ENCODE measurements at places on chromosomes 11 and 22. TPM values are rescaled to one million over a fixed set of nuclear protein-coding genes. Genes with fewer than 3 reads are reported as not detected.

Gene SCGB1C1
- total RNA-seq, result not detected

DNA sequence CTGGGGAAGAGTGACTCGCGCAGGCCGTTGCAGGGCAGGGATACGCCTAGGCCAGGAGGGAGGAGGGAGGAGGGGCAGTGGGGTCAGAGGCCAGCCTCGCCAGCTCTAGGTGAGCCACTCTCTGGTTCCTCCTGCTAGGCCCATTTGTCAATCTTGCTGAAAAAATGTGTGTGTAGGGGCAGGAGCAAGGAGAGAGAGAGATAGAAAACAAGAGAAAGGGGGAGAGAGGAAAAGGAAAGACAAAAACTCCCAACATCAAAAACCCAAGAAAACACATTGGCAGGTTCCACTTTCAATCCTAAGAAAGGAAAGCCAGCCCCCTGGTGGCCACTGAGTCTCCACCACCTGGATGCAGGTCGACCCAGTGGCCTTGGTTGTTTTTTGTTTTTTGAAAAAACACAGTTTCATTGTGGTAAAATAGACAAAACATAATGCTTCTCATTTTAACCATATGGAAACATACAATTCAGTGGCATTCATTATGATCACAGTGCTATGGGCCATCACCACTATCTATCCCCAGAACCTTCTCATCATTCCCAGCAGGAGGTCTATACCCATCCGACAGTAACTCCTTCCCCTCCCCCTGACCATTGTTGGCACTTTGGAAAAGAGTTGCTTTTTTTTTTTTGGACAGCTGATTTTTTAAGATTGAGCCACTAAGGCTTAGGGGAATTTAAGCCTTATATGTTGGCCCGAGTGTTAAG lies 10.9 kb downstream of the OMP start:
- no peak for DNase-seq

DNA sequence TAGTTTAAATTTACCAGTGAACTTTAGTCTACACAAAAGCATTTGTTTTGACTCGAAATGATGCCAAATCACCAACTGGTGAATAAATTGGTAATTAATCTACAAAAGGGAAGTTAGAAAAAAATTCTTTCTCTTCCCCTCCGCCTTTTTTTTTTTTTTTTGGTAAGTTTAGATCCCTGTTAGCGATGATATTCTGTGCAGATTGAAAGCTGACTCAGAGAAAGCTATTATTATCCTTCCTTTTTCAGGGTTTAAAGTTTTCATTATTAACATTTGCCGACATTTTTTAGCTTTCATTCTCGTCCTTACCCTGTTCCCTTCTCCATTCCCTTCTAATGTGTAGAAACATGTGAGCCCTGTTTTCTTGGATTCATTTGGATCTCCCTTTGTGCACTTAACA lies 16.8 kb upstream of the NUP160 start:
- no peak for DNase-seq

DNA sequence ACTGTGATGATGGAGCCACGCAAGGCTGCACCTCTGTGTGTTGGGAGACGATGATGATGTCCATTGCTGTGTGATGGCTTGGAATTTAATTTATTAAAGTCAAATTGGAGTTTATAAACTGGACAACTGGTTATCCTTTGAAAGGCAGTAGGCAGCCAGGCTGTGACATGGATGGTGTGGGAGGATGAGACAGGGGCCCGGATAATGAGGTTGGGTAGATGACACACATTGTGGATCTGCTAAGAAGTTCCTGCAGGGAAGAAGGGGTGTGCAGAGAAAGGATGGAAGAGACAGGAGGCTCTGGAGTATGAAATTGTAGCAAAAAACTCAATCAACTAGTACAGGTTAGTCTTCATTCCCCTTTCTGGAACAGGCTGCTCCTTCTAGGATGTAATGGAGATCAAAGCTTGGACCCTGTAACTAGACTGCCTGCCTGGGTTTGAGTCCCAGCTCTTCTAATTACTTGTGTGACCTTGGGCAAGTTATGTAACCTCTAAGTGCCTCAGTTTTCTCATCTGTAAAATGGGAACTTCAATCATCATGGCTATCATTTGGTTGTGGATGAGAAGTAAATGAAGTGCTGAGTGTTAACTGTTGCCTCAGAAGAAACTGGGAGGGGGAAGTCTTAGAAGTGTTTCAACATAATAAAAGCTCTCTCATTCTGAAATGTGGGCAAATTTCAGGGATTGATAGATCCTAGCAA lies 4.2 kb upstream of the HINFP start:
- DNase-seq, result no peak

Gene DEFB131B
- total RNA-seq, result not detected

GRCh38 chr11:66328031-66328301 lies 8.3 kb downstream of the RIN1 start:
- no peak for DNase-seq

- no peak for DNase-seq
These were observed 122.3 kb upstream of the SNX19 start for GRCh38 chr11:131038597-131038996.

DNA sequence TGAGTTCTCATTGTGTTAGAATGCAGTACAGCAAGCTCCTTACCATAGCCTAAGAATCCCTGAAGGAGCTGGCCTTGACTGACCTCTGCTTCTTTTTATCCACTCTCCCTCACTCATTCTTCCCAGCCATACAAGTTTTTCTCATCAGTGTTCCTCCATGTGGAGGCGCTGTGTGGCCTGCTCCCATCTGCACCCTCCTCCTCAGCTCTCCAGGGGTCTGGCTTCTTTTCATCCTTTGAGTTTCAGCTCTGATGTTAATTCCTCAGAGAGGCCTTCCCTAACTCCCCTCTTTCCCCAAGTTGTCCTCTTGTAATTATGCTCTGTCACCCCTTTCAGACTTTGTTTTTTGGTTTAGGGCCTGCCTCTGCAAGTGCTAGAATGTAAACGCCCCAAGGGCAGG lies 144.8 kb downstream of the WNT7B start:
- no peak for DNase-seq

DNA sequence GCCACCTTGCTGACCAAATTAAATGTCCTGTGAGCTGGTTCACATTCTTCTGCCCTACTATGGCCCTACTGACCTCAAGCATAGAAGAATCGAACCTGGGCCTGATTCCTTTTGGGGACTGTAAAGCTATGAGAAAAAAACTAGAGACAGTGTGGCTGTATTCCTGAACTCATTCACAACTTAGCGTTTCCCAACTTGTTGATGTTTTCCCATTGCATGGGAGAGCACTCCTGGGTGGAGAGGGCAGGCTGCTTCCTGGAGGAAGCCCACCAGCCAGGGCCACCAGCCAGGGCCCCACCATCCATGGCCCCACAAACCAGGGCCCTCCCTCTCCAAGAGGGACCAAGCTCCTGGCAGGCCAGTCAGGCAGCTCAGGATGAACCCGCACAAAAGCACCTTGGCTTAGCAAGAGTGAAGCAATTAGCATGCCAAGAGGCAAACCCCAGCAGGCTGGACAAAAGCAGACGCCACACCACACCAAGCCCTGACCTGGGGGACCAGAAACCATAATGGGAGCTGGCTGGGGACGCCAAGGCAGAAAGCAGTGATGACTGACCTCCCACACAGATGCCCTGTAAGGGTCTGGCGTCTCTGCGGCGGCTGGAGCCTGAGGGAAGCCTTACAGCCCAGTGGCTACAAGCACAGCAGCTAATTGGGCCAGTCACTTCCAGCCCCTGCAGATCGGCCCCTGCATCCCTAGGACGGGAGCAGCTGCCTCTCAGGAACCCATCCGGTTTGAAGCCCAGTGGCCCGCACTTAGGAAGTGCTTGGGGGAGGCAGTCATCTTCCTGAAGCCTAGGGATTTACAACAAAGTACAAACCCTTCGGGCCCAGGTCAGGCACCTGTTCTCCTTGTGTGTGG lies 2.1 kb downstream of the CERK start:
- DNase-seq, result no peak

Gene SCGB1A1
- not detected for total RNA-seq

GRCh38 chr11:128548649-128549255 lies 38.6 kb downstream of the ETS1 start:
- DNase-seq, result no peak

DNA sequence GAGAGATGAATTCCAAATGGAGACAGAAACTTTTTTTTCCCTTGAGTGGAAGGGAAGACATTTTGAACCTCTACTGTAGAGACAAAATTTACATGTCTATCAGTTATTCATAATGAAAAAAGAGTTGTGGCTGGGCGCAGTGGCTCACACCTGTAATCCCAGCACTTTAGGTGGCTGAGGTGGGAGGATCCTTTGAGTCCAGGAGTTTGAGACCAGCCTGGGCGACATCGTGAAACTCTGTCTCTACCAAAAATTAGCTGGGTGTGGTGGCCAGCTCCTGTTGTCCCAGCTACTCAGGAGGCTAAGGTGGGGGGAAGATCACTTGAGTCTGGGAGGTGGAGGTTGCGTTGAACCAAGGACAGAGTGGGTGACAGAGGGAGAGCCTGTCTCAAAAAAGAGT lies 4.1 kb downstream of the EED start:
- DNase-seq, result no peak

GRCh38 chr11:8096575-8096974 lies 15.6 kb downstream of the TUB start:
- DNase-seq, result no peak

Gene ENDOD1
- total RNA-seq, result 109 TPM

- DNase-seq, result no peak
These were observed 83.6 kb upstream of the CRTAM start for GRCh38 chr11:122754553-122755322.

GRCh38 chr11:131746201-131746600 lies 375.8 kb downstream of the NTM start:
- peak; percentile 75 for DNase-seq

Gene OR4D5
- total RNA-seq, result not detected

GRCh38 chr22:37204045-37204655 lies 8.1 kb downstream of the SSTR3 start:
- no peak for DNase-seq

DNA sequence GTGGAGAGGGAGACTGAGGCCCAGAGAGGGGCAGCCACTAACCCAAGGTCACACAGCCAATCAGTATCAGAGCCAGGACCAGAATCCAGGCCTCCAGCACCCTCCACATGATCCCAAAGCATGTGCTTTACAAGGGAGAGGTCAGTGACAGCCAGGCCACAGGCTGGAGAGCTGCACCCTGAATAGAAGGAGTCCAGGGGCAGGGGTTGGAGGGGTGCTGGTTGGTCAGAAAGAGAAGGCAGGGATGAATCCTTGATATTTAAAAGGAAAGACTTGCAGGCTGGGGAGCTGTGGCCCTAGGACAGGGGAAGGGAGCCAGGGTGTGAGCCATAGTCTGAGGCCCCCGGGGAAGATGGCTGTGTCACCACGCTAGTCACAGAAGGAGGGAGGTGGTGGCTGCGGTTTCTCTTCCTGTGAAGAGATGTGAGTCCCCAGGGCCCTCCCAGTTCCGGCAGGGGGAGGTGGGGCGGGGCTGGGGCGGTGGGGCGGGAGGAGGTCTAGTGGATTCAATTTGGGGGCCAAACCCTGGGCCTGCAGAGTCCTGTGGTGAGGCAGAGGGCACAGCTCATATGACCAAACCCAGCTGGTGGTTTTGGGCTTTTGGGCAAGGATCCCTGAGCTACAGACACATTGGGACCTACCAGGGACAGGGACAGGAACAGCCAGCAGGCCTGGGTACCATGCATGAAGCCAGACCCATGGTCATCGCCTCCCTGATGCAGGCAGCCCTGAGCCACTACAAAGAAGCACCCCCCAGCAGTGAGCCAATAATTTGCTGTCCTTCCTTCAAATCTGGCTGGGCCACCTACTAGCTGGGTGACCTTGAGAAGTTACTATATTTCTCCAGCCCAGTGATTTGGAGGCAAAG lies 14.0 kb downstream of the RAC2 start:
- DNase-seq, result no peak

DNA sequence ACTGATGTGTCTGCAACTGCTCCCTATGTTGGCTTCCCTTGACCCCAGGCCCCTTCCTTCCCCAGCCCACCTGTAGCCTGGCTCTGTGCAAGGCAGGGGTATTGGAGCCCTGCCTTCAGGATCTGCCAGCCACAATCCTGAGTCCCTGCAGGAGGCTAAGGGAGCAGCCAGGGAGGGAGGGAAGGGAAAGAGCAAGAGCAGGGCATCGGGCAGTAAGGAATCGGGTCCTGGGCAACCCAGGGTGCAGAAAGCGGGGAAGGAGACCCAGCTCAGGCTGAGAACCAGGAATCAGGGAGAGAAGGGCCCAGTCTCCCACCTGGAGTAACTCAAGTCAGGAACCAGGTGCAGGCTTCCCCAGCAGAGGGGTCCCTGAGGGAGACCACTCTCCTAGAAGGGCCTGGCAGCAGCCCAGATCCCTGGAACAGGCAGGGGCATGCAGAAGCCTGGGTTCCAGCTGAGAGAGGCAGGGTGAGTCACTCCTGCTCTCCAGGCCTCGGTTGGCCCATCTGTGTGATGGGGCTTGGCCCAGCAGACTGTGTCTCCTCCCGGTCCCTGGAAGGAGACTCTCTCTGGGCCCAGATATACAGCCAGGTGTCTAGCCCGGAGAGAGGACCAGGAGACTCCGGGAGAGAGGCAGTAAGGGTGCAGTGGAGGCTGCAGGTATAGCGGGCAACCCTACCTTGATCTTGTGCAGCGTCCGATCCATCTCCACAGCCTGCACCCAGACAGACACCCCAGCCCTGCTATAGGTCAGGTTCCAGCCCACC lies 13.4 kb downstream of the STARD10 start:
- DNase-seq, result no peak

GRCh38 chr11:30911247-30911646 lies 325.1 kb upstream of the MPPED2 start:
- no peak for DNase-seq

- peak; percentile 94 for DNase-seq
These were observed 200.9 kb downstream of the MYO18B start for GRCh38 chr22:25942856-25943411.

Gene RSF1
- total RNA-seq, result 69.8 TPM

Gene NXPE2
- total RNA-seq, result 0.50 TPM

GRCh38 chr11:63892228-63892627 lies 24.7 kb downstream of the RCOR2 start:
- DNase-seq, result no peak

Gene DSCAML1
- 4.4 TPM for total RNA-seq

Gene ANO9
- not detected for total RNA-seq

DNA sequence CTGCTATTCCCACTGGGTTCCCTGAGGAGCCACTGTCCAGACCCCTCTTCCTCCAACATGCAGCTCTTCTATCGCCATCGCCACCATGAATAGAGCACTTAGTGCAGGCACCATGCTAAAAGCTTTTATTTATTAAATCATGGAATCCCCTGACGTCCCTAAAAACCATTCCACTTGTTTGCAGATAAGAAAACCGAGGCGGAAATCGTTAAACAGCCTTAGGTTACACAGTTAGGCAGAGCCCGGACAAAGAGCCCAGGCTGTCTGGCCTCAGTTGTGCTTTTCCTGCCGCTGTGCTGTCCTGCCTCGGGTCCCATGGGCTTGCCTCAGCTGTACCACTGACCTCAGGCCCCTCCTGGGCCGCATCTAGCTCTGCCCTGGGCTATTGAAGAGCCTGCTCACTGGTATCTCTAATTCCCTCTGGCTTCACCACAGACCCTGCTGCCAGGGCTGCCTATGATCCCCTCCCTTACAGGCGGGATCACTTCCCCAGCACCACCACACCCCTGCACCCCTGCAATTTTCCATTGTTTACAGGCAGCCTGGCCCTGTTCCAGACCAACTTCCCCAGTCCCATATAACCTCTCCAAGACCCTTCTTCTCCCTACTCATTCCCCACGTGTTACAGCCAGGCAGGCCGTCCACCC lies 13.0 kb upstream of the TUB start:
- no peak for DNase-seq

- no peak for DNase-seq
These were observed 85.1 kb upstream of the CARD18 start for GRCh38 chr11:105224482-105225253.

- DNase-seq, result no peak
These were observed 2.3 kb downstream of the EHBP1L1 start for GRCh38 chr11:65578134-65578533.
